ENCODE measurements at places on chromosomes 16 and 17.

DNA sequence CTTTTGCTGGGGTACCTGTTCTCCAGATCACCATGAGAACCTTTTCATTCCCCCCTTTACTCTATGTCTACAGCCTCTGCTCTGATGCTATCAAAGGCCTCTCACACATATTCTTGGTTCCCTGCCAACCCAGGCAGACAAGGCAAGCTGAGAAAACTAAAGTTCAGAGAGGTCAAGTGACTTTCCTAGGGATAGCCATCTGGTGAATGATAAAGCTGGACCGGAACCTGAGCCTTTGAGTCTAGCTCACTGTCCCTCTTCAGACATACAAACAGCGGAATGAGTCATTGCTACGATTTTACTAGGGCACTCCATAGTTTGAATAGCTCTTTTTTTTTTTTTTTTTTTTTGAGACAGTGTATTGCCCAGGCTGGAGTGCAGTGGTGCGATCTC is 73.3 kb downstream of the XYLT1 start:
- DNase-seq, result peak; percentile 12

- DNase-seq, result no peak
These were observed 66.8 kb downstream of the BCAS3 start for GRCh38 chr17:60744355-60744966.

DNA sequence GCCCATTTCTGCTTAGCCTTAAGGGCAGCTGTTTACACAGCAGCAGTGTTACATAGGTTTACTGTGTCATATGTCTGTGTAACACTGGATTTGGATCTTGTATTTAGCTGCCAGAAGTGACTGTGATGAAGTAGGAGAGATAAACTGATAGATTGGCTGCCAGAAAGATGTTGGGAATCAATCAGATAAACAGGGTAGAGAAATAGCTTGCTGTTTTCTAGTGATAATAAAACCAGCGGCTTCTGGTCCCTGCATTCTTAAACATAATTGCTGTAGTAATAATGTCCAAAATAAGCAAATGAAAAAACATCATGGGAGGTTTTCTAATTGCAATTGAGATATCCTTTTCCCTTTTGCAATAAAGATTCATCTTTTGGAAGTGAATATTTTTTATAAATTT is 68.7 kb downstream of the AATF start:
- no peak for DNase-seq

- no peak for DNase-seq
These were observed 887 bp upstream of the EVI2B start for GRCh38 chr17:31314782-31315100.

DNA sequence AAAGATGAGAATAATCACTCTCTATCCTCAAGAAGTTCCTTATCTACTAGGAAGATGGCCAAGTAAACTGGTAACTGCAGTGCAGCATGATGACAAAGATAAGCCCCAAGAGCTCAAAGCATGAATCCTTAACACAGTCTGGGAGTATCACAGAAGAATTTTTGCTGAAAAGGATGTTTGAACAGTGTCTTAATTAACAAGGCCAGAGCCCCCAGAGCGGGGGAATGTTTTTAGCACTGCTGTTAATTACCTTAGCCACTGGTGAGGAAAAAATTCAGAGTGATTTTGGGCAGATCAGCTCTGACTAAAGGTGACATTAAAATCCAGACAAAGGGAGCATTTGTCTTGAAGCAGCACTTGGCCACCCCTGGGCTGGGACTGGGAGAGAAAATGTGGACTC is 30.1 kb downstream of the ADAMTS18 start:
- DNase-seq, result no peak

DNA sequence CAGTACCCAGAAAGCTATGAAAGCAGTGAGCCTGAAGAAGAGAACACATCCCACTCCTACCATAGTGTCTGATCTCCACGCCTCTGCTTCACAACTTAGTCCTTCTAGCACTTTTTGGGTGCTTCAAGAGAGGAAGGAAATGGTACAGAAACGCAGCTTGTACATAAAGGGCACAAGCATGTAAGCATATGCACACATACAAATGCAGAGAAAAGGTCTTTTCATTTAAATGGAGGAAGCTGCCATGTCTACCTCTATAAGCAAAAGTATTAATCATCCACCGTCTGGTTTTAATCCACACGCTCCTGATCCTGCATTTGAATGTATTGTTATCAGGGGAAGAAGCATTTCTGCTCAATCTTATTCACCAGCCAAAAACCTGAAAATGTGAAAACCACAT is 100.7 kb downstream of the HIC1 start:
- no peak for DNase-seq

GRCh38 chr16:51988977-51989376 is 558.0 kb downstream of the TOX3 start:
- no peak for DNase-seq

GRCh38 chr16:81440888-81441761 is 3.5 kb upstream of the CMIP start:
- no peak for DNase-seq

DNA sequence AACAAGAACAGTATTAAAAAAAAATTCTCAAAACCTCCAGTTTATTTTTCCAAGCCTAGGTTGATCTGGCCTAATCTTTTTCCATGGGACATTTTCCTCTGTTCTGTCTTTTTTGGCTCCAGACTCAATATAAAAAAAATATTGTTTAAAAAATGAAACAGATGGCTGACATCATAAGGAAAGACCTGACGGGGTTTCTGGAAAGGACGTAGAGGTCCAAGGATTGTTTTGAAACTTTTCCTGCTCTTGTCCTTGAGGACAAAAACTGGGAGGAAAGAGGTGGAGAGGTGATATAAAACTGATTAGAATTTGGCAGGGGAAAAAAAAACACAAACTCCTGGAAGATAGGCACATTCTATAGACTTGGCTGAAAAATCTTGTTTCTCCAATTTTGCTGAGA is 211.4 kb upstream of the CDH11 start:
- no peak for DNase-seq

DNA sequence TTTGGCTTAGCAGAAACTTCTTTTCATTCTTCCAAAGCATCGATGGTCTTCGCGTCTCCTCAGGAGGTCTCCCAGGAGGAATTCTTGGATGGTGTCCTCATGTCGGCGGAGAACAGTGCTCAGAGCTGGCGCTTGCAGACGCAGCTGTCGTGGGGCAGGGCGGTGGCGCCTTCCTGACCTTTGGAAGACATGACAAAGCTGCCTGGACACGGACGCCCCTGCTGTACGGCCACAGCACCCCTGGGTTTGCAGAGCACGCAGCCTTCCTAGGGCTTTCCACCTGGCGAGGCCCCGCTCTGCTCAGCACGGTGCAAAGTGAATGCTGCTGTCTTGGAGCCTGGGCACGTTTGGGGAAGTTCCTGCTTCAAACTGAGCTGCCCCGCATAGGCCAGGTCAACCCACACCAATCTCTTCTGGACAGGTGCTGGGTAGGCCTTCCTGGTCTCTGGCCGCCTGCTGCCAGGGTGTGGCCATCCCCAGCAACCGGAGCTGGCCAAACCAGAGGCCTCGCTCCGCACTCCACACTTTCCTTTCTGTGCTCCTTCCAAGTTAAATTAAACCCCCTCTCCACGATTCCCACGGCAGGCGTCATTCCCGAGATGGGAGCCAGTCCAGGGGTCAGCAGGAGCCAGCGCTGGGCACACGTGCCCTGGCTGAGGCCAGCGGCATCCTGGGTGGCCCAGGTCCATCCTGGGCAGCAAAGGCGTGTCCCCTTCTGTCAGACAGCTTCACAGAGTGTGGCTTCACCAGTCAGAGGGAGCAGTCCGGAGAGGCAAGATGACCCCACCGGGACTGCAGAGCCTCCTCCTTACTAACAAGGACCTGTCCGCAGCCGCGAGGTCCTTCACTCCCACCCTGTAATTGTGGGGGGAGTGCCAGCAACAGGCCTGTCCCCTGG is 15.0 kb upstream of the KREMEN2 start:
- DNase-seq, result no peak

GRCh38 chr16:55010492-55011160 is 80.0 kb downstream of the IRX5 start:
- DNase-seq, result no peak

DNA sequence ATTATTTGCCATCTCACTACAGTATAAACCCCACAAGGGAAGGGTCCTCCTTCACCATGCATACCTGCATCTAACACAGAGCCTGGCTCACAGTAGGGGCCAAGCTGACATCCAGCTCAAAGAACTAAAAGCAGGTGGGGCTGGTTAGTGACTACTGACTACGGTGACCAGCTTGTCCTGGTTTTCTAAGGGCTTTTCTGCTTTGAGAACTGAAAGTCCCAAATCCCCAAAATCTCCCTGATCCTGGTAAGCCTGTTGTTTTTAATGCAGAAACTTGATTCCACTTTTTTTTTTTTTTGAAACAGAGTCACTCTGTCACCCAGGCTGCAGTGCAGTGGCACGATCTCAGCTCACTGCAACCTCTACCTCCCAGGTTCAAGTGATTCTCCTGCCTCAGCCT is 89.4 kb downstream of the NDE1 start:
- no peak for DNase-seq

DNA sequence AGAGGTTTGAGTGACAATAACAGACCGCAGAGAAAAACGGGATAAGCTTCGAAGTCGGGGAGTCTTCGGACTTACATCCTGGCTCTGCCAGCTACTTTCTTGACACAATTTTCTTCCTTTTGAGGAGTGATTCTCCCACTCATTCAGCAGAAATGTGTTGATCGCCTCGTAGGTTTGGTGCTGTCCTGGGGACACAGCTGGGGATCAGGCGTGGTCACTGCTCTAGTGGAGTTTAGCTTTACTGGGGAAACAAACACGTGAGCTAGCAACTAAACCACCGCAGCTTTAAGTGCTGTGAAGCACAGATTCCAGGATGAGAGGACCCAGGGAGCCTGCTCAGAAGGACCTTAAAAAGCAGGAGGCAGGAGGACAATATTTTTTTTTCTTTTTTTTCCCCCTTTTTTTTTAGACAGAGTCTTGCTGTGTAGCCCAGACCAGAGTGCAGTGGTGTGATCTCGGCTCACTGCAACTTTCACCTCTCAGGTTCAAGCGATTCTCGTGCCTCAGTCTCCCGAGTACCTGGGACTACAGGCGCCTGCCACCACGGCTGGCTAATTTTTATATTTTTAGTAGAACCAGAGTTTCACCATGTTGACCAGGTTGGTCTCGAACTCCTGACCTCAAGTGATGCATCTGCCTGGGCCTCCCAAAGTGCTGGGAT is 858 bp downstream of the NUBP1 start:
- no peak for DNase-seq

GRCh38 chr17:3888343-3889171 is 4.3 kb downstream of the CAMKK1 start:
- DNase-seq, result peak; percentile 84

GRCh38 chr17:79944251-79944812 is 91.3 kb downstream of the TBC1D16 start:
- no peak for DNase-seq

- DNase-seq, result no peak
These were observed 729.3 kb downstream of the MAF start for GRCh38 chr16:78871241-78871640.

- no peak for DNase-seq
These were observed 921.9 kb upstream of the EEF2KMT start for GRCh38 chr16:6019490-6019991.

- no peak for DNase-seq
These were observed 584.0 kb upstream of the CDH8 start for GRCh38 chr16:62620275-62620674.

- no peak for DNase-seq
These were observed 119.3 kb upstream of the WSCD1 start for GRCh38 chr17:5950878-5951277.

- no peak for DNase-seq
These were observed 78.0 kb downstream of the YPEL2 start for GRCh38 chr17:59409336-59410048.

DNA sequence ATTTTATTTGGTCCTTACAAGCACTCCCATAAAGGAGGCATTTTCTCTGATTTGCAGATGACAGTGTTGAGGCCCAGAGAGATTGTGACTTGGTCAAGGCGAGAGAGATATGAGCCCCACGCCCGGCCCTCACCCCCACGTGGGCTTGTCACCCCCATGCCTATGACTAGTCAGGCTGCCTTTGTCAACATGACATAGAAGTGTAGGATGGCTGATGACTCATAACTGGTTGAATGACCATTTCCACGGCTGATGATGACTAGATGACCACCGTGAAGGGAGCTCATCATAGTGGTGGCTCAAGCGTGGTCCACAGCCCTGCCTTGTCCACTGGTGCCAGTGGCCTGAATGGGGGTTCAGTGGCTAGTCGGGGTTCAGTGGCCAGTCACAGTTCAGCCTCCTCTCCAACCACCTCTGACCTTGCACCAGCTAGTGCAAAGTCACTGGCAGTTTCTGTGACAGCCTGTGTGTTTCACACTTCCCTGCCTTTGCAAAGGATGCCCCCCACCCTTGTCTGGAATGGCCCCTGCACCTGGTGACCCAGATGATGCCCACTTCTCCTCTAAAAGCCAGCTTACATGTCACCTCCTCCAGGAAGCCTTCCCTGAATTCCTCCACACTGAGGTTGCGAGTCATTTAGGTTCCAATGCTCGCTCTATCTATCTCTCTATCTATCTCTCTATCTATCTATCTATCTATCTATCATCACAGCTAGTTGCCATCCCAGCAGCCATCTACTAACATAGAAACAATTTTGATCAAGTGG is 3.8 kb upstream of the WSCD1 start:
- no peak for DNase-seq

GRCh38 chr16:76661691-76662235 is 384.6 kb downstream of the CNTNAP4 start:
- no peak for DNase-seq

- DNase-seq, result no peak
These were observed 1.5 kb upstream of the LCAT start for GRCh38 chr16:67945392-67945933.

- no peak for DNase-seq
These were observed 9.8 kb downstream of the NTHL1 start for GRCh38 chr16:2037647-2038381.

DNA sequence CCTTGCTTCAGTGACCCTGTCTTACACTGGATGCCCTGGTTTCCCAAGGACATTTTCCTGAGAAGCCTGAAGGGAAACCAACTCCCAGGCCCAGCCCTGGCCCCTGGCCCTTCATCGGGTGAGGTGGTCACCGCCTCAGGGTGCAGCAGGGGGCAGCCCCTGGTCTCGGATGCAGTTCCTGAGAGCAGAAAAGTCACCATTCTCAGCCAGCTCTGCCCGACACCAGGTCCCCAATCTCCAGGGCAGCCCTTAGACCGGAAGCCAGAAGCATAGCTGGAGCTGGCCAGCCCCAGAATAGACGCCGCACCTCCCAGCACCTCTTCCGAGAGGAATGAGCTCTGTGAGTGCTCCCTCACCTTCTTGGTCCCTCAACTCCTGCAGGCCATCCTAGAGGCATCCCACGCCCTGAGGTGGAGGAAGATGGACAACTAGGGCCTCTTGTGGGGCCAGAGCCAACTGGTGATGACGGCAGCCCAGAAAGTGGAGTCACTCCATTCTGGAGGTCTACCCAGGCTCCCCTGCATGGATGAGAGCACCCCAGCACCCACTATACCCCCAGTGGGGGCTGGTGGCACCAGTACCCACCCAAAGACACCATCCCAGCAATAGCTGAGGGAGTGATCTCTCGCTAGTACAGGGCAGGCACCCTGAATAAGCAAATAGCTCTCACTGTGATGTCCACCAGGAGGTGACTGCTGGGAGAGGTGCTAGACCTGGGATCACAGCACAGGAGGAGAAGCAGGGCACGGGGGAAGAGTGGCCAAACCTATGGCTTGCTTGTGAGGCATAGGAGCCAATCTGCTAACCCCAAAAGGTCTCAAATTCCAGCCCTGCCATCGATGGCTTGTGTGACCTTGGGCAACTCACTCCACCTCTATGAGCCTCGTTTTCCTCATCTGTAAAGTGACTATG is 56.2 kb downstream of the TK2 start:
- DNase-seq, result no peak
